ENCODE measurements at places on chromosomes 2 and 18.
A peak's percentile ranks its signal among the peaks of the same experiment; 100 is the strongest.

DNA sequence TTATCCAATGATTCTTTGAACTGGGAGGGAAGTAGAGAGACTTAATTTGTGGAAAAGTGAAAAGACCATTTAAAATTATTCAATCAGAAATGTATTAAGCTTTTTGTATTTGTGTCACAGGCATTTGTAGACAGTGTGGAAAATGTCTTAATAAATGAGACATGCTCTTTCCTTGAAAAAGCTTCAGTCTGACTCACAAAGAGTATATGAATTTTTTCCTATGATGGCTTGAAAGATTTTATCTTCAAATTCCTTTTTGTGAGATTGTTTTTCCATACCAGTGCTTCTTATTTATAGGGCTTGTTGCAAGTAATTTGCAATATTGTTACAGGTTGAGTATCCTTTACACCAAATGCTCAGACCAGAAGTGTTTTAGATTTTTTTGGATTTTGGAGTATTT lies 39.5 kb downstream of the STON1 start:
- DNase-seq = no peak

DNA sequence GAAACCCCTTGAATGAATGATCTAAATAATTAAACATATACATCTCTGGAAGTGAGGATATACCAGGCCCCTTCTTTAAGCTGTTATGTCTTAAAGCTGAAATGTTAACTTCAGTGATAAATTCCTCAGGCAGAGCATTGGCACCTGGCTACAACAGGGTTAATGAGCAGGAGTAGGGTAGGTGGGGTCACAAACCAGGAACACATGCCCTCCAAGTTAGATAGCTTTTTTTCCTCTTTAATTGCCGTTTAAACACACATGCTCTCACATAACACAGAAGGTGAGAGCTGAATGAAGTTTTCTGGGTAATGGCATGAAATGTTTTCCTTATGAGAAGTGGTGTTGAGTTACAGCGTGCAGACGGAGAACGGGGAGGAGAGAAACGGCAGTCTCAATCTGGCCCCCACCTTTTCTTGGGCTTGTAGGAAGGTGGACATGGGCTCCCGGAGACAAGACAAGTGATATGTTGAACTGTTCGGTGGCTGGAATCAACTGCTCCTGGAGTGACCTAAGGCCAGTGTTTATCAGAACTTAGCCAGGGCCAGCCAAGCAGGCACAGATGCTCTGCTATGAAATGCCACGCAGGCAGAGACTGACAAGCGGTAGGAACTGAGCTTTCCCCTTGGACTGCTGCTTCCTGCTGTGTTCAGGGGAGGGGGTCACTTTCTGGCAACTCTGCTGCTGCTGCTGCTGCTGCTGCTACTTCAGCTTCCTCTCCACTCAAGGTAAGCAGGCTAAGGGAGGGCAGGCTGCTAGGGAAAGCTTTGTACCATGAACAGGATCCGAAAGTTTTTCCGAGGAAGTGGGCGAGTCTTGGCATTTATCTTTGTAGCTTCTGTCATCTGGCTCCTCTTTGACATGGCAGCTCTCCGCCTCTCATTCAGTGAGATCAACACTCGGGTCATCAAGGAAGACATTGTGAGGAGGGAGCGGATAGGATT lies at the start of gene GALNT5:
Gene GALNT5, plus strand, starts transcription at position 394 of the 941 bp plus-strand sequence. Its CDS starts 378 bp downstream, at position 772.
- peak; percentile 31 for DNase-seq

DNA sequence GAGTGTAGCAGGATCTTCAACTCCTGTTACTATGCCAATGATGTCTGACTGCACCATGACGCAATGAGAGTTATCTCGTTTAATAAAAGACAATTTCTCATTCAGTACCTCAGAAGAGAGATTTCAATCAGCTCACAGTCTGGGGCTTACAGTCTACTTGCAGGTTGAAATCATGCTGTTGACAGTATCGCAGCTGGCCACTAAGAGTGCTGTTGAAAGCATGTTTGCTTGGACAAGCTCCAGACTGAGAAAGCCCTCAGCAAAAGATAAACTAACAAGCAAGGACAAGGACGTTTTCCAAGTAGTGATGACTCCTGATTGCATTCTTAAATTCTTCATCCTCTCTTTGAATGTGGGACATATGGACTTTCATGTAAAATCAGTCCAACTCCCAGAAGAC lies 145.2 kb upstream of the SYT4 start:
- DNase-seq = no peak

- no peak for DNase-seq
Measured at GRCh38 chr2:204923957-204924356, 378.7 kb downstream of the PARD3B start.

DNA sequence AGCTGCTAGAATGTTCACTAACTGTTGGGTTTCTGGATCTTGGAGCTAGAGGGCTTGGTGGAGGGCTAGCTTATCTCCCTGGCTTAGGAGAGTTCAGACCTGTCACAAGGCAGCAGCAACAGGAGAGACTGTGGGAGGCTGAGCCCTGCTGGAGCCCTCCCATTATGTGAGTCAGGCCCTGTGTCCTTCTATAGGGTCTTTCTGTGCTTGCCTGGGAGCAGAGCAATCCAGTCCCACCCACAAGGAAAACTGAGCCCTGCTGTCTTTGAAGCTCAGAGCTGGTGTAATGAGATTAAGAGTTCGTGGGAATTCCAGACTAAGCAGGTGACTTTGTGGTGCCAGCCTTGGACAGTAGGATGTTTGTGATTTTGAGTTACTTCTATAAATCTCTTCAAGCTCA lies 249.0 kb downstream of the TTC32 start:
- DNase-seq = no peak

GRCh38 chr2:232342635-232343565 lies 35.7 kb upstream of the ALPP start:
- DNase-seq = no peak

- DNase-seq = no peak
Measured at GRCh38 chr2:143698352-143698751, 569.1 kb downstream of the ARHGAP15 start.

DNA sequence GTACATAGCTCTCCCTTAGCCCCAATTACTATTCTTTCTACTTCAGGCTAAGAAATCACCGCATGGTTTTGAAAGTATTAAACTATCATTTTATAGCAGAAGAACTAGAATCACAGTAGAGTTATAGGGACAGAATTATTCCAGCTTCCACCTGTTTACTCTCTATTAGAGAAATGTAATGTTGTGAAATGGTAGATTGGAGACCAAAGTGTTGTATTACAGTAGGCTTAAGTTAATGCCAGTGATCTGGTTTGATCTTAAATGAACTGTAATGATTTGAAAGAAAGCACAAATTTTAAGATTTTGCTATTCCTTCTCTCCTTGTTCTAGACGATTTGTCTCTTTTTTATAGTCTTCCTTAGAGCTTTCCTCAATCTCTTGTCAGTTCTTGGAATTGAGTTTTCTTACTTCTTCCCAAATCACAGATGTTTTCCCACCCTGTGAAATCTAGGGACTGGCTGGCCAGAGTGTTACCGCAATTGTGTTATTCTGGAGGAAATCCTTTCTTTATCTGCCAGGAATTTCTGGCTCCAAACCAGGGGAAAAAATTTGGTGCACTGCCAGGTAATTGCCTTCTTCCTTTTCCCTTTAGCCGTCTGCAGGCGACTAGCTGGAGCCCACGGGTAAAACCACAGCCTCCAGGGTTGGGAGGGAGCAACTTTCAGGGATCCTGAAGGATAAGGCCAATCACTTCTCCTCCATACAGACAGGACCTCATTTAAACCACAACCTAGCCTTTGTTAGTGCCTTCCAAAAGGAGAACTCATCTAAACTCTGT lies 51.7 kb downstream of the NOP58 start:
- peak; percentile 83 for DNase-seq

GRCh38 chr2:209334188-209335017 lies 89.4 kb upstream of the MAP2 start:
- DNase-seq = peak; percentile 75

- DNase-seq = no peak
Measured at GRCh38 chr2:187364696-187365095, 83.4 kb downstream of the CALCRL start.

- DNase-seq = no peak
Measured at GRCh38 chr2:153391131-153391530, 87.4 kb downstream of the RPRM start.
